Cortex of kidney (tissue), 1 donor: ENCODE measurements at places on chromosomes 6 and 20.

GRCh38 chr6:147001621-147002020 is 202.6 kb upstream of the STXBP5 start:
- DNase-seq: no peak

DNA sequence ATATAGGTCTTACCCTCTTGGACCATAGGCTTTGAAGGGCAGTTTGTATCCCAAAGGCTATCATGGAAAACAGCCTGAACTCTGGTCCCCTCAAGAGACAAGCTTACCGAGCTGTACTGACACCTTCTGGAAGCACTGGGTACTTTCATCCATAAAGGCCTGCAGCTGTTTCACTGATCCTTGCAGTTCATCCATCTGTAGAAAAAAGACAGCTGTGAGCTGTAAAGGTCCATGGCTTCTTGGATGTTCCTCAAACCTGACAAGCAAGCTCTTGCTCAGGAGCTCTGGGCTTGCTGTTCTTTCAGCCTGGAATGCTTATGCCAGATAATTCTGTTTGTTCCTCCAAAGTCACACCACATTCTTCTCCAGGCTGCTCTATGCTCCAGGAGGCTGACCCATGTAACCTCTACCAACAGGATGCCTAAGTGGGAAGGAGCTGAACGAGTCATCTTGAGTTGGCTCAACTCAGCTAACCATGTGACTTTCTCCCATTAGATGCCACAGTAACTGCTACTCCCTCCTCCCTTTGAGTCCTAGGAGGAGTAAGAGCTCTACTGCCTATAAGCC is 8.8 kb upstream of the NDRG3 start:
- DNase-seq: no peak

DNA sequence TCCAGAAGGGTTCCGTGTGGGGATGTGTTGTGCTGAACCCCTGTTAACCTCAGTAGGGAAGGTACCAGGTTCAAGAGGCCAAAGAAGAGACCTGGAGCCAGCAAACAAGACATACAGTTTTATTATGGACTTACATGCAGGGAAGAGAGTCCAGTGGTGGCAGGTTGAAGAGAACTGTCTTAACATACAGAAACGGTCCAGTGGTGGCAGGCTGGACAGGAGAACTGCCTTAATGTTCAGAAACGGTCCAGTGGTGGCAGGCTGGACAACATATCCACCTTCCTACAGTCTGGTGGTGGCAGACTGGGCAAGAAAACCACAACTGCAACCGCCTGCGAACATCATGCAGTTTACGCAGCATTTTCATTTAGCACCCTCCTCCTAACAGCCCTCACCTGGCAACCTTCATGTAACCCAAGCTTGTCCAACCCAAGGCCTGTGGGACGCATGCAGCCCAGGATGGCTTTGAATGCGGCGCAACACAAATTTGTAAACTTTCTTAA is 75.9 kb downstream of the PHACTR3 start:
- DNase-seq: no peak

GRCh38 chr6:143863771-143864170 is 503 bp upstream of the ZC2HC1B start:
- DNase-seq: no peak

GRCh38 chr6:164085091-164086075 is 670.9 kb downstream of the QKI start:
- no peak for DNase-seq

- no peak for DNase-seq
Observed at GRCh38 chr6:125570526-125570925, 178.9 kb upstream of the HEY2 start.

DNA sequence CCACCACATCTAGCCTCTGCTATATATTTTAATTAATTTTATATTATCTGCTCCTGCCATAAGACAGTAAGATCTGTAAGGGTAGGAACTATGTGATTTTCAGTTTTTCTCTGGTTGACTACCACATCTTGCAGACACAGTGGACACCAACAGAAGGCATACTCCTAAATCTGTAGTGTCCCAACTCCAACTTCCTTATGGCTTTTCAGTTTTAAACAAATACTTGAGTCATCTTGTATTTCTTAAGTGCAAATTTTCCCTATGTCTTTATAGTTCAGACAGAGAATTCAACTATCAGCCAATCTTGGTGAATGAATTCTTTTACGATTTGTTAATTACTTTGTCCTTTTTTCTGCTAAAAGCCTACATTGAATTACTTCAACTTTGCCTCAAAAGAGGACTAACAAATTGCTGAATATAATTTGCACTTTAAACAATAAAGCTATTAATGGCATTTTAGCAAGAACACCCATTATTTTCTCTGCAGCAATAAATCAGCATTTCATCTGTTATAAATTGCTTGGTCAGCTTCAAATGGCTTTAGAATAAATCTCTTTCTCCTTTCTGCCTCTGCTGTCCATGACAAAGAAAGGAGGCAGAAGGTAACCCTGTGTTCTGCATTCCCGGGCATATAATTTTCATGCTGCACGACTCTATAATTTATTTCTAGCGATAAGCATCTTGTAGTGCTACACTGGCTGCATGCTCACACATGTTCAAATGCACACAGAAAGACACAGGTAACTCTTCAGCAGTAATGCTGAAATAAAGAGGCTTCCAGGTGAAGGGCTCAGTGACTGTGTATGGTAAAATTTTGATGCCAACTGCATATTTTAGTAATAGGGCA is 144.8 kb downstream of the BACH2 start:
- DNase-seq: no peak

DNA sequence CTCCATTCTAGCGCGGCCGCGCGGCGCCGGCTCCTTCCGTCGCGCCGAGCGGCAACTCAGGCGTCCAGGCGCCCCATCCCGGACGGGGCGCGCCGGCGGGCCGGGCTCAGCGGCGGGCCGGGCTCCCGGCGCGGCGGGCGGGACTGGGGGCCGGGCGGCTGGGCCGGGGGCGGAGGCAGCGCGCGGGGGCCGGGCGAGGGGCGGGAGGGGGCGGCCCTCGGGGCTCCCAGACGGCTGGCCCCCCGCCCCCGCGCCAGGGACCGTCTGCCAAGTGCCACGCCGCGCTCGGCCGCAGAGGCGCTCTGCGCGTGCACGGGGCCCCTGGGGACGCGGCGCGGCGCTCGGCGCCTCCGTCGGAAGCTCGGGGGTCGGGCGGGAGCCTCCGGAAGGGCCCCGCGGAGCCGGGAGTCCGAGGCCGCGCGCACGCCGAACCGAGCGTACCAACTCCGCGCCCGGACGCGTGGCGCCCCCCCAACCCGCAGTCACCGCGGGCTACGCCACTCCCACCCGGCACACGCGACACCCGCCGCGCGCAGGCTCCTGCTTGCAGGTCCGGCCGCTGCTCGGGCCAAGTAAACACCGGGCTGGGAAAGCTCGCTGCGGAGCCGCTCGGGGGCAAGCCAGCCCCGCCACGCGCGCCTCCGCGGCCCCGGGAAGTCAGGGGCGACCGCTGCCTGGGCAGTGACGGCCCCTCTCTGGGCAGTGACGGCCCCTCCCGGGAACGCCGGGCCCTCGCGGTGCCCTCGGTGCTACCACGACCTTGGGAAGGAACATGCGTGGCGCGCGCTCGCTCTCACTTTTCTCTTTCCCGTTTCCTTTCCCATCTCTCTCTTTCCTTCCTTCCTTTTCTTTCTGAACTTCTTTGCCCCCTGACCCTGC is at the start of gene PREX1:
Gene PREX1, minus strand, starts transcription at position 145 of the 879 bp plus-strand sequence. Its CDS starts 139 bp downstream, at position 6.
- no peak for DNase-seq

- DNase-seq: no peak
Observed at GRCh38 chr6:125913864-125914351, 42.7 kb upstream of the HINT3 start.

DNA sequence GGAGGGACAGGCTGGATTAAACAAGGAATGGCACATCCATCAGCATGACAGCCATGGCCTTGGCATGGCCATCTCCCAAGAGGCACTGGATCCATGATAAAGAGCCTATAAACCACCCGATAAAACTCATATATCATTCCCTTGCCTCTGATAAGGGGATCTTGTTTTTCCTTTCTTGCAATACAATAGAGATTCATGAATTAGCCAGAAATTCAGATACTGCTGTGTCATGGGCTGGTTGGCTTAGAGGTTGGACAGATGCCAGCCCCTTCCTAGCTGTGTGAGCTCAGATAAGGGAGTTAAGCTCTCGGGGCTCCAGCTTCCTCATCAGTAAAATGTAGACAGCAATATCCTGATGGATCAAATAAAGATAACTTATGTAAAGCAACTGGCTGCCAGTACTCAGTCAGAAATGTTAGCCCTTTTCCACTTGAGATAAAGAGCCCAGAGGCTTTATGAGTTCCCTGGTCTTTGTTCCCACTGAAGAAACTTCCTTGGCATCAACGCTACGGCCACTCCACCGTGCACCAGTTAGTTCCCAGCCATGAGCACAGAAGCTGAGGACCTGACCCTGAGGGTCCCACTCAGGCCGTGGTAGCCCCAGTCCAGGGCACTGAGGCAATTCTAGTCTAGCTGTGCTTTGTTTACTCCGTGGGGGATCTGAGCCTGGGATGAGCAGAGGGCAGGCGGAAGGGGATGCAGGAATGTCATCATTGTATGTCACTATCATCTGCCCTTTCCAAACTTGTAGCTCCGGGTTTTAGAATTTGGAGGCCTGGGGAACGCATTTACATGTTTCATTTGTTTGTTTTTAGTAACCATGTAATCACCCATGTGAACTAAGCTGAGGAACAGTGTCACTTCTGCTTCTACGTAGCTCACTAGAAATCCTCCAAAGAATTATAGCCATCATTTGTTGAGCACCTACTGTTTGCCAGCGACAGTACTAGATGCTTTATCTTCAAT is 67.2 kb upstream of the TBC1D7 start:
- DNase-seq: no peak

GRCh38 chr20:10674684-10675449 is 1.1 kb upstream of the JAG1 start:
- DNase-seq: no peak

DNA sequence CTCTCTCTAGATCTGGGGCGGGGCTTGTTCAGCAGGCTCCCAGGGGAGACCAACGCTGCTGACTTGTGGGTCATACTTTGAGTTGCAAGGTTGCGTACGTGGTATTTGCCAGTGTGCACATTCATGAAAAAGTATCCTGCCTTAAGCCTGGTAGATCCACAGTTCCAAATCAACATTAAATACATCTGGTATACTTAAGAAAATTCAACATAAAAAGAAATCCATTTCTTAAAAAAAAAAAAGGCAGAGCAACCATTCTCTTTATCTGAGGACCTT is 81.4 kb downstream of the SLC22A3 start:
- DNase-seq: no peak

GRCh38 chr20:37142708-37143107 is 36.4 kb upstream of the RPN2 start:
- DNase-seq: no peak

DNA sequence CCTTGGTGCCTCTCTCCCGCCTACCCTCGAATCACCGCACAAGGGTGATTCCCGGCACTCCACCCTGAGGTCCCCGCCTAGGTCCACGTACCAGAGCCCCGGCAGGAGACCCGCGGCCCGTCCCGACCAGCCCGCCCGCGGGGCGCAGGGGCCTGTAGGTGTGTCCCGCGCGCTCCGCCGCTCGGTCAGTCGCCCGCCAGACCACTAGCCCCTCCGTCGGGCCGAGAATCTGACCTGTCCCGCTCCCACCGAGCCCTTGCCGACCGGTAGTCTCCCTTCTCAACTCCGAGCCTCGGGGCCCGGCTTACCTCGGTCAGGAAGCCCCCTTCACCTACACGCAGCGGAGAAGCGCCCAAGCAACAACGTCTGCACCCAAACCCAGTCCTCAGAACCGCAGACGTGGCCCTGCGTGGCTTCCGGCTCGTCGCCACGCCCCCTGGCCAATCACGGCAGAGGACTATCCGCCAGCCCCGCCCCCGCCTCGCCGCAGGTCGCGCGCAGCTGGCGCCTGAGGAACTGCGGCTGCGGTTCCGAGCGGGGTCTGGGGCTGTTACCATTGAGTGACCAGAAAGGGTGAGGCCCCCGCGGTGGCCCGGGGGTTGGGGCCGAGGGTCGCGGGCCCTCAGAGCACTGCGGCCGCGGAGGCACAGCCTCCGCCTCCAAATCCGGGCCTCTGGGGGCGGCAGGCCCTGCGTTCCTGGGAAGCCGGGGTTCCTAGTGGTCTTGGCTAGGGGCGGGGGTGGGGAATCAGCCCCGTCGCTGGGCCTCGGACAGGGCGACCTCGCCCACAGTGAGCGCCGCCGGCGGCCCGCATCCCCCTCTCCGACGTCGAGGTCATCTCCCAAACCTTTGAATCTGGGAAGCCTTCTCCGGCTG is at the start of the genes PGM3 and RWDD2A:
Gene PGM3, minus strand, starts transcription at position 395 of the 876 bp plus-strand sequence. CDS start 2,253 bp downstream, outside the sequence.
Gene RWDD2A, plus strand, starts transcription at position 487 of the 876 bp plus-strand sequence. CDS start 1,095 bp downstream, outside the sequence.
- DNase-seq: peak; percentile 32

DNA sequence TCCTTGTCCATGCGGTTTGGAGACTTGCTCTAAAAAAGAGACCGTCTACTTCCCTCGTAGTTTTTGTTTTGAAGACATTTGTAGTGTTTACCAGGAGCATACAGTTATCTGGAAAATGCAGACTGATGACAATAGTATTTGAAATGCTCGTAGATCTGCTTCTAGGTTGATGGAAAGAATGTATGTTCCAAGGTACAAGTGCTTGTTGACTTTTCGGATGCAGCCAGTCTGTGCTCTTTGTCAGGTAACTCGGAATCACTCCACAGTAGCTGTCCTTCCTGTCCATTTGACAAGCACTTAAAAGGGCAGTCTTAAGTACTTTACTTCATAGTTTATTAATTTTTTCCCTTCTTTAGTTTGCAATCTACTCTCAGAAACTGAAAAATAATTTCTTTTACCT is 194.8 kb downstream of the ESR1 start:
- DNase-seq: no peak

DNA sequence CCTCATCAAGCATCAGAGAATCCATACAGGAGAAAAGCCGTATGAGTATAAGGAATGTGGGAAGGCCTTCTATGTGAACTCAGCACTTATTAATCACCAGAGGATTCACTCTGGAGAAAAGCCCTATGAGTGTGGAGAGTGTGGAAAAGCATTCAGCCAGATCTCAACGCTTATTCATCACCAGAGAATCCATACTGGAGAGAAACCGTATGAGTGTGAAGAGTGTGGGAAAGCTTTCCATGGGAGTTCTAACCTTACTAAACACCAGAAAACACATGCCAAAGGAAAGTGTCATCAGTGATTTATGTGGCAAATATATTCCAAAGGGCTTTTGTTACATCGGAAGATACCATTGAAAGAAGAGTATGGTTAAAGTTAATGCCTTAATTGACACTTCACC is 25.4 kb downstream of the ZKSCAN8 start:
- no peak for DNase-seq

- DNase-seq: no peak
Observed at GRCh38 chr6:30238178-30238795, 25.1 kb upstream of the TRIM26 start.

DNA sequence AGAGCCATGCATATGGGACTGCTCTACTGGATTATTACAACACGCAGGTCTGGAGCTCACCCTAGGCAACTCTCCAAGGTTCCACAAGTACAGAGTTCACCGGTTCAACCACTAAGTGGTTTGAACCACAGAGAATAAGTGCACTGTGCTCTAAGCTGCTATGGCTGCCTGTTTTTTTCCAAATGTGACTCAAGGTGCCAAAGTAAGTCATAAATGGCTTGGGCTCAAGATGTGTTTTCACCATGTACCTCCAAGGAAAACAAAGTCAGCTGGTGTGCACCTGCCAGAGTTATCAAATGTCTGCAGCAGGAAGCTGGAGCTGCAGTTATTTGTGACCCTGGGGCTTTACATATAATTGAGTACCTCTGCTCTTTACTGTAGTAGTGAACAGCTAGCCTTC is 76.7 kb downstream of the PREP start:
- DNase-seq: no peak

- DNase-seq: no peak
Observed at GRCh38 chr20:23436681-23437080, 2.8 kb upstream of the CSTL1 start.

- DNase-seq: no peak
Observed at GRCh38 chr6:150490586-150490985, 109.1 kb upstream of the PLEKHG1 start.
